ENCODE measurements at places on chromosomes 2 and 18. TPM values are rescaled to one million over a fixed set of nuclear protein-coding genes. Genes with fewer than 3 reads are reported as not detected.

DNA sequence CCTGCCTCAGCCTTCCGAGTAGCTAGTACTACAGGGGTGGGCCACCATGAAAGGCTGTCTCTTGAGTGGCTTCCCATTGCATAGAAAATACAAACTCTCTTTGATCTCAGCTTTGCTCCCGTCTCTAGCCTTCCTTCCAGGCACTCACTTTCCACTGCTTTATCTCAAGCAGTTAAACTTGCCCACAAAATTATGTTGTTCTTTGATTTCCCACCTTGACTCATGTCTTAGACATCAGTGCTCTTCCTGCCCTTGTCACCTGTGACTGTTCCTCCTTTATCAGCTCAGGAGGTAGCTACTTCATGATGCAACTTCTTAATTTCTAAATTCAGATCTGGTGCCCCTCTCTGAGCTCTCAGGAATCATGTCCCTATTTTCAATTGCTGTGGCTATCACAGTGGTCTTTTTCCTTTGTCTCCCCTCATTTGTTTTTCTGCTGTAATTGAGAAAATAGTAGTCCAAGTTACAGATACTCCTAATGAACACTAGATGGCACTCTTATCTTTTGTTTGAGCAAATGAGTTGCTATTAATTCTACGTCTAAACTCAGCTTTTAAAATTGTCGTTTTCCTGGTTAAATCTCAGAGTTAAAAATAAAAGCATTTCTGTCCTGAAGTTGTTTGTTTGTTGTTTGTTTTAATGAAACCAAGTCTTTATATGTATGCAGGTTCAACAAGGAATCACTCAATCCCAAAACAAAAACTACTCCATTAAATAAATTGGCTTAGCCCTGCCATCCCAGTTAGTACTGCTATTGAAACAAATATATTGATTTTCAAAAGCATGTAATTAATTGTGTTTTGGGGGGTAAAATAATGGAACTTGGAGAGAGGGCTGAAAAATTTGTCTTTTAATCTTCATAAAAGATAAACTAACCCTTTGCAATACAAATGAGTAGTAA lies 46.9 kb upstream of the GREB1L start:
- DNase-seq, result no peak

DNA sequence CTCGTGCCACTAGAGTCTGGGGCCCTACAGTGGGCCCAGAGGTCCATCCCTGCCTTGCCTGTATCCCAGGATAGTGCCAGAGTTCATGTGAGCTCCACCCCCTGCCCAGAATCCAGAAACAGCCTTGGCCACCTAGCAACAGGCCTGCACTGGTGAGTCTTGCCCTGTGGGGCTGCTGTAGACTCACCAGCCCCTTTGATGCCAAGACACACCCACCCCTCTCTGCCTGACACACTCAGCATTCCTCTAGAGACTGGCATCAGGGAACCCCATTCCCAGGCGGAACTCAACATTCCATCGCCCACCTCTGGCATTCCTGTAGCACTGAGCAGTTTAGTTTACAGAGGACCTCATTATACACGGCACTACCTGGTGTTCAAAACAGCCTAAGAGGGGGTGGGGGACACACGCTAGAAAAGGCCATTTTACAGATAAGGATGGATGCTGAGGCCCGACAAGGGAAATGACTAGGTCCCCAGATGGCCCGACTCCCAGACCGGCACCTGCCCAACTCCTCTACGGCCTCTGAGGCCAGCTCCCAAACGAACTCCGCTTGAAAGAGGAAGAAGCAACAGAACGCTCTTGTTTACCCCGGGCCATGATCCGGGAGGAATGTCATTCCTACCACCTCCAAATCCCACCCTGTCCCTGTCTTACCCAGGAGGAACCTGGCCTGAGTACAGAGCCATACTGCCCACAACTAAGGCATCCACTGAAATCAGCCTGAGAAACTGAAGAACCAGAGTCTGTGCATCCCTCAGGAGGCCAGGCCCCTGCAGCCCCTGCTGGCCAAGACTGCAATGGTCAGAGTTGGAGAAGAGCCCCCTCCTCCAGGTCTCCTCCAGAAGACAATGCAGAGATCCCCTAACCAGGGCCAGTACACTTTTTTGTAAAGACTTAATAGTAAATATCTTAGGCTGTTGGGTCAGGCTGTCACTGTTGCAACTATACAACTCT lies 180.2 kb downstream of the TNS1 start:
- DNase-seq, result no peak

DNA sequence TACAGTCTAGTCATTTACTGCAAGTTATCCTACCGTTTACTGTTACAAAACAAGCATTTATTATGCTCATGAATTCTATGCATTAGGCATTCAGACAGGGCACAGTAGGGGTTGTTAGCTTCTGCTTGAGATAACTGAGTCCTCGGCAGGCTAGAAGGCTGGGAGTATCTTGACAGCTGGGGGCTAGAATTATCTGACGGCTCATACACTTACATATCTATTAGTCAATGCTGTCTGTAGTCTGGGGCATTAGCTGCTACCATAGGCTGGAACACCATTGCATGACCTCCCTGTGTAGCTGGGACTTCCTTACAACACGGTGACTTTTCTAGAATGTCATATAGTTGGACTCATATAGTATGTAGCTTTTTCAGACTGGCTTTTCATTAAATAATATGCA lies 61.9 kb upstream of the ALK start:
- no peak for DNase-seq

GRCh38 chr2:128464456-128464855 lies 145.8 kb upstream of the HS6ST1 start:
- peak; percentile 36 for DNase-seq

DNA sequence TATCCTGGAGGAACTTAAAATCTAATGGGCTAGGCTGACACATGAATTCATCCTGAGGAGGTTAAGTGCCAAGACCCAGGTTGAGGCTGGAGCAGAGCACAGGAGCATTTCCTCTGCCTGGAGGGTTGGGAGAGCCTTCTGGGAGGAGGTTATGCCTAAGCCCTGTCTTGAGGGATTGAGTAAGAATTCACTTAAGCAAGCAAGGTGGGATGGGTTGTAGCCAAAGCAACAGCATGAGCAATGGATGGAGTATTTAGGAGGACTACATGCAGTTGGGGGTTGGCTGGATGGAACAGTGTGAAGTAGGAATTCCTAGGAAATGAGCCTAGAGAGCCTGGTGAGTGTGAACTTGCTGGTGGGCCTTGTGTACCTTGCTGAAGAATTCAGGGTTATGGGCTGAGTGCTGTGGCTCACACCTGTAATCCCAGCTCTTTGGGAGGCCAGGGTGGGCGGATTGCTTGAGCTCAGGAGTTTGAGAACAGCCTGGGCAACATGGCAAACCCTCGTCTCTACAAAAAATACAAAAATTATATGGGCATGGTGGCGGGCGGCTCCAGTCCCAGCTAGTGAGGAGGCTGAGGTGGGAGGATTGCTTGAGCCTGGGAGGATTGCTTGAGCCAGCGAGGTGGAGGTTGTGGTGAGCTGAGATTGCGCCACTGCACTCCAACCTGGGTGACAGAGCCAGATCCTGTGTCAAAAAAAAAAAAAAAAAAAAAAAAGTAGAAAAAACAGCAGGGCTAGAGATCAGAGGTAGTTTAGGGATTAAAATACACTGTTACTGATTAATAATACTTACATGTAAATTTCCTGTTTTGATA lies 22.2 kb downstream of the TANC1 start:
- DNase-seq, result no peak

DNA sequence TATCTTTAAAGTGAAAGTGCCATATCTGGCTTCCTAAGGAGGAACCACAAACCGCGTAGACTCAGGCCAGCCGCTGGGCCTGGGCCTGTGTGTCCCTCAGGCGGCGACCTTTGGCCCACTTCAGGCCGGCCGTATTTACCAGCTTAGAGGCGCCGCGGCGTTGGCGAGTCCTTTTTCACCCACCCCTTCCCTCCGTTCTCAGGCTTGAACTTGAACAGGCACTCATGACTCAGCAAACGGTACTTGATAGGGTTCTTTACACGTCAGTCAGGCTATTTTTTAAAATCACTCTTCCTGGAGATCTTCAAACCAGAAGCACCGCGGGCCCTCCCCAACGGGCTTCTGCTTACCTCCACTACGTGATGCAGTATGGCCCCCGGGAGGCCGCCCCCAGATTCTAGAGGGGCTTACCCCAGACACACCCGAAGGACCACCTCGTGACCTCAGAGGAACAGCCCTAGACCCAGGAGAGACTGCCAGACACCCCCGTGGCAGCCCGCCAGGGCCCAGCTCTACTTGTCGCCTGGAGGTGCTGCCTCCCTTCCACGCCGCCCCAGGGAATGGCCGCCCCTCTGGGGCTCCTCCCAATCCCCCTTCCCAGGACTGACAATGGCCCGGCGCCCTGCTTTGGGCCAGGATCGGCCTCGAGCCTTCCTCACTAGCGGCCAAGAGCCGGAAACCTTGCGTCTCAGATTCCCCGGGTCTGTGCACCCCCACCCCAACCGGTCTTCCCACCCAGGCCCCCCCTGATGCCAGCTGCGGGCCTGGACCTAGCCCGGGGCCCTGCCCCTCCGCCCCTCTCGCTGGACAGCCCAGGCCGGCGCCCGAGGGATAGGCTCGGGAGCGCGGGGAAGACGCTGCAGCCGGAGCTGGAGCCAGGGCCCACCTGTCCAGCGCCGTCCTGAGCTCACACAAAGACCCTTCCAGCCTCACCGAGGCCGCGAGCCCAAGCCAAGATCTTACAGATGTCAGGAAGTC lies 33.8 kb upstream of the IMPA2 start:
- peak; percentile 98 for DNase-seq

GRCh38 chr2:117128461-117128860 lies 686.0 kb upstream of the DDX18 start:
- DNase-seq, result no peak

DNA sequence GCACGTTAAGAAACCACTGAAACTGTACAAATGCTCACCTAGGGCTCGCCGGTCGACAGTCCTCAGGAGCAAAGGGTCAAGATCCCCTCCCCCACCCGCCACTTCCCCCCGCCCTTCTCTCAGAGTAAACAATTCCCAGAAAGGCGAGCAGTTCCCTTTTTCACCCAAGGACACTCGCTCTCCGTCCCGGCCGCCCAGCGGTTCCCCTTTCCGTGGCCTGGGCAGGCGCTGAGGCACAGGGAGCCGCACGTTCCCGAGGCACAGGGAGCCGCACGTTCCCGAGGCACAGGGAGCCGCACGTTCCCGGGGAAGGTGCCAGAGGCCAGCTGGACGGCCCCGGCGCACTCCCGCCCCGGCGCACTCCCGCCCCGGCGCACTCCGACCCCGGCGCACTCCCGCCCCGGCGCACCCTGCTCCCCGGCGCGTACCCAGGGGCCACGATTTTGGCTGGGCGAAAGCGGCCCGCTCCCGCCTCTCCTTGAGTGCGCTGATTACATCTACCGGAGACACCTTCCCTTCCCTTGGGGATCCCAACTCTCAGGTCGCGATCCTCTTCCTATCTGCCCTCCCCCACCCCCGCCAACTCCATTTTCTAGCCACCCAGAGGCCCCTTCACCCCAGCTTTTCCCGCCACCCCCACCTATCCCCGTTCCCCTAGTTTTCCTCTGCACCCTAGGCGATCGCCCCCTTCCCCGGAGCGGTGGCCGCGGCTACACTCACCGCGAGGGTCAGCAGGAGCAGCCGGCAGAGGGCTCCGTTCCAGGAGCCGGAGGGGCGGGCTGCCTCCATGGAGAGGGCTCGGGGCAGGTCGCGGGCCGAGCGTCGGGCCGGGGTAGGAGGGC lies 817 bp downstream of the DSC2 start:
- peak; percentile 73 for DNase-seq

- no peak for DNase-seq
Measured at GRCh38 chr2:128215897-128216642, 102.6 kb downstream of the HS6ST1 start.

DNA sequence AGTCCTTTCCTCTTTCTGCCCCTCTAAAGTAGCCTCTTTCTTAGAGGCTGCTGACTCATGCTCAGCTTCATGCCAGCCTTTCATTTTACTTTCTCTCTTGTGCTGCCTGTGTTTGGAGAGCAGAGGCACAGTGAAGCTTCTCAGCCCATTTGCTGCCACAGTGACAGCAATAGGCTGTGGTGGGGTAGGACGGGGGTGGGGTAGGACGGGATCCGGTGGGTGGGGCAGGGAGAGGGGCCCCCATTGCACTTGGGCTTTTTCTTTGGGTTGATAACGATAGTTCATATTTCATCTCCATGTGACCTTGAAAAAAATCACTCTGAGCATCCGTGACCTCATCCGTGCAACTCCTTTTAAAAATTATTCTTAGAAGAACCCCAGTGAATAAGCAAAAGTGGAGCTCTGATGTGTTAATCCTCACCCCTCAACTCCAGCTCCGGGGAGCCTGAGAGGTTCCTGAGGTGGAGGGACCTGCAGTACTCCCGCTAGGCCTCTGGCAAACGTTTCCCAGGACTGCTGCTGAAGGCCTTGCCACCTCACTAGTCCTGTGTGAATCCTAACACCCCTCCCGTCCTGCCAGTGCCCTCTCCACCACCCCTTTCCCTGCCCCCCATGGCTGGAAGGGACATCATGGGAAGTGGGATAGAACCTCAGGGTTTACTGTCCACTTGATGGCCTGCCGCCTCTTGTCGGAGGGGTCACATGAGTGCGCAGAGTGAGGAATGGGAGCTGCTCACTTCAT lies 70.8 kb downstream of the INPP4A start:
- DNase-seq, result no peak

DNA sequence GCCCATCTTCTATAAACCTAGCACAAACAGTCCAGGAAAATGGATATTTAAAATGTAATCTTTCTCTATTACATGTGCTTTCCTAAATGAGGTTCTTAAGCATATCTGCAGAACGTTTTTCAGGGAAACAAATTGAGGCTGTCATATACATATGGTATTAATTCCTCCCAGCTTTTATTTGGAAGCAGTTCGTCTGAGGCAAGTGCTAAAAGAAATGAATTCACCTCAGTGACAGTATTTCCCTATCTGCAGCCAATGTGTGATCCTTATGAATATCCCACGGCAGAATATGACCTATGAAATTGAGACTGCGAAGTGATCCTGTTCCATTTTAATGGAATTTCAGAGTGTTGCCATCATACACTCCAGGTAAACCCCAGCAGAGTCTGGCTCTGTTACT lies 7.1 kb downstream of the MYOM1 start:
- no peak for DNase-seq

GRCh38 chr2:239666855-239667376 lies 266.1 kb upstream of the HDAC4 start:
- no peak for DNase-seq

DNA sequence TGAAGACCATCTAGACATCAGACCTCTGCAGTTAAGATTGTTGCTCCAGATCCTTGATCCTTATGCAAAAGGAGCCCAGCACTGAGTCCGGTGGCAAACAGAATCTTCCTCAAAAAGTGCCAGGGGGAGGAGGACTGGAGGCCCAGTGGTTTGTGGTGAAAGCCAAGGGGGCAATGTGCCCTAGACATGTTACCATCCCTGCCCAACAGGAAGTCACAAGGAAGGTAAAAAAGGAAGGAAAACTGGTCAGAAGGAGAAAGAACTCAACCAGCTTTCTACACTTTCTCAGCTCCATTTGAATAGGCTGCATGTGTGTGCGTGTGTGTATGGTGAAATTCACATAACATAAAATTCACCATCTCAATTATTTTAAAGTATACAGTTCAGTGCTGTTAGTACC lies 25.0 kb upstream of the KDM3A start:
- no peak for DNase-seq

GRCh38 chr2:110678457-110679336 lies 834 bp upstream of the BUB1 start:
- no peak for DNase-seq

TRABD2A gene
- 1.7 TPM for total RNA-seq

DSG4 gene
- total RNA-seq, result not detected

SLC38A11 gene
- total RNA-seq, result 0.74 TPM

IL1A gene
- not detected for total RNA-seq

ABHD1 gene
- total RNA-seq, result 1.0 TPM

TMEM163 gene
- 8.9 TPM for total RNA-seq

CYP27C1 gene
- not detected for total RNA-seq

HIBCH gene
- 17.6 TPM for total RNA-seq

FAM237A gene
- not detected for total RNA-seq

VRK2 gene
- 15.4 TPM for total RNA-seq
